Dermis blood vessel endothelial cell (primary cell): ENCODE measurements at places on chromosomes 16 and 17. TPM values are rescaled to one million over a fixed set of nuclear protein-coding genes. Genes with fewer than 3 reads are reported as not detected.

Gene NME3
- 46.6 and 87.3 TPM in 2 replicates for total RNA-seq

Gene DOK4
- total RNA-seq: 21.4 and 21.6 TPM in 2 replicates

Gene CMIP
- total RNA-seq: 39.0 and 64.7 TPM in 2 replicates

Gene UBE2Z
- 71.0 and 75.1 TPM in 2 replicates for total RNA-seq

Gene ATP6V0C
- total RNA-seq: 8.2 and 14.9 TPM in 2 replicates

Gene TPSB2
- not detected in 2 replicates for total RNA-seq

Gene ACSM2A
- under 0.01 TPM in 1 of 2 replicates, not detected in the other for total RNA-seq

Gene KRTAP2-2
- not detected in 2 replicates for total RNA-seq

Gene PRR29
- total RNA-seq: 0.42 and 0.85 TPM in 2 replicates

Gene PYY
- total RNA-seq: not detected in 2 replicates

Gene TMEM204
- total RNA-seq: 97.4 and 107 TPM in 2 replicates

Gene KATNB1
- 26.2 and 48.3 TPM in 2 replicates for total RNA-seq

GRCh38 chr17:50882851-50883250 is 16.7 kb upstream of the TOB1 start:
- no peak for DNase-seq

DNA sequence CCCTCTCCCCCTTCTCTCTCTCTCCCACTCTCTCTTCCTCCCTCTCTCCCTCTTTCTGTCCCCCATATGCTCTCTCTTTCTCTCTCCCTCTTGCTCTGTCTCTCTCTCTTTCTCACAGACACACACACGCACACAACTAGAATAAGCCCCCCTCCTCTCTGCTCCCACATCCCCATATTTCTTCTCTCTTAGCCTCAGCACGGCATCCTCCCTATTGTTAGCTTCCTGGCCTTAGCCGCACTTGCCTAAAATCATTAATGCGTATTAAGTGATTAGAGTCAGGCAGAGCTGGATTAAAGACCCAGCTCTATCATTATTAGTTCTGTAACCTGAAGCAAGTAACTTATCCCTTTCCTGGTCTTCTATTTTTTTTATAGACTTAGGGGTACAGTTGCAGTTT is 319.0 kb upstream of the C16orf82 start:
- DNase-seq: no peak

GRCh38 chr17:2936771-2937321 is 126.6 kb downstream of the OR1D5 start:
- no peak for DNase-seq

DNA sequence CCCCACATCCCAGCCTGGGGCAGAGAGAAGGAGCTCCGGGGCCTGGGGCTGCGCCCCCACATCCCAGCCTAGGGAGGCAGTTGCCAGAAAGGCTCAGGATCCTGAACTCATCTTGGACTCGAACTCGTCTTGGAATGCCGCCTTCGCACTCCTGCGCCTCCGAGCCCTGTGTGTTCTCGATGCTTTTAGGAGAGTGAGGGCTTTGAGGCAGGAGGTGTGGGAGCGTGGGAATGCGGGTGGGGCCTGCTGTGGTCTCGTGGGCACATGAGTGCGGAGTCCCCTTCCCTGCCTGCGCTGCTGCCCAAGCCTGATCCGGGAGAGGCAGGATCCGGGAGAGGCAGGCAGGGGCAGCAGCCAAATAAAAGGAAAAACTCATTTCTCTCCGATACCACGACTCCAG is 1.2 kb downstream of the BHLHA9 start:
- DNase-seq: no peak

DNA sequence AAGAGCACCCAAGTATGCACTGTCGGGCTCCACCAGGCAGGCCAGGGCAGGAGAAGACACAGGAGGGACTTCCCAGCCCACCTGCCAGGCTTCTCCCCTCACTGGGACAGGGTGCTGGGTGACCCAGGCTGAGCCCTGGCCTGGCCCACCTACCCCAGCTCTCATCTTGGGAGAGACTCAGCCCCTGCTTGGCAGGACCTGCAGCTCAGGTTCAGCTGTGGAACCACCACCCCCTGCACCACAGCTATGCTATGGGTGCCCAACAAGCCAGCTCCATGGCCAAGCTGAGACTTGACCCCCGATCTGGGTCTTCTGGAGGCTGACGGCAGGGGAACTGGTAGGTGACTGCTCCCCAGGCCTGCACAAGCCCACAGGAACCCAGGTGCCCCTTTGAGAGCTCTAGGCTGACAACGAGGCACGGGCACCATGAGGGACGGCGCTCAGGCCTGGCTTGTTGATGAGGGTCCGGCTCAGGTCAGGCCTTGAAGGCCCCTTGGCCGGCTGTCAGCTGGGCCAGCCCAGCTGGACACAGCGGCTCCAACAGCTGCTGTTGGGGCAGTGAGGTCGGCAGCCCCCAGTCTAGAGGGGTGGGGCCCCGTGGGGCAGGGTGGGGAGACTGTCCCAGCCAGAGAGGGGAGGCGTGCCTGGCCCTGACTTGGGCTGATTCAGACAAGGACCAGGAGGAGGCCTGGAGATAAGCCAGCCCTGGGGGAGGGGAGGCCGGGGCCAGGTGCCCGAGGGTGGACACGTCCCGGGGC is 4.6 kb downstream of the RPUSD1 start:
- no peak for DNase-seq

GRCh38 chr16:22638393-22639206 is 127.9 kb downstream of the NPIPB5 start:
- no peak for DNase-seq

- peak; percentile 4 for DNase-seq
Observed at GRCh38 chr16:68644715-68645493, at the start of gene CDH3. Gene CDH3, plus strand, starts transcription at chr16:68645310. Its CDS starts 70 bp downstream, at chr16:68645380.

DNA sequence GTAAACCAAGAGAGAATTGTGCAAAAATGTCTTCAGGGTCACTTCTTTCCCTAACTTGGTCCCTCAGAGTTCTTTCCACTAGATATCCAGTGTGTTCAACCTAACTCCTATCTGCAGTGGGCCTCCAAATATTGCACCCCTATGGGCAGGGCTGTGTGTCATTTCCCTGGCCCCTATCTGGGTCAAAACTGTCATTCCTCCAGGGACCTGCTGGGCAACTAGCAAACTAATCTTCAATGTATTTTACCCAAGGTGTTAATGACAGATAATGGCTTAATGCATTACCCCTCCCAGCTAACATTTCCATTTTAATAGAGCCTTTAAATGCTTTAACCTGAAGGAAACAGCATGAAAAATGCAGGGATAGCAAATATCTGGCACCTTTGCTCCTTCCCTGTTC is 25.8 kb upstream of the SKAP1 start:
- DNase-seq: no peak

- no peak for DNase-seq
Observed at GRCh38 chr16:73912281-73912680, 384.3 kb upstream of the PSMD7 start.

- no peak for DNase-seq
Observed at GRCh38 chr16:19771796-19772195, 53.7 kb downstream of the IQCK start.

GRCh38 chr16:58716468-58716867 is 17.6 kb downstream of the GOT2 start:
- no peak for DNase-seq

DNA sequence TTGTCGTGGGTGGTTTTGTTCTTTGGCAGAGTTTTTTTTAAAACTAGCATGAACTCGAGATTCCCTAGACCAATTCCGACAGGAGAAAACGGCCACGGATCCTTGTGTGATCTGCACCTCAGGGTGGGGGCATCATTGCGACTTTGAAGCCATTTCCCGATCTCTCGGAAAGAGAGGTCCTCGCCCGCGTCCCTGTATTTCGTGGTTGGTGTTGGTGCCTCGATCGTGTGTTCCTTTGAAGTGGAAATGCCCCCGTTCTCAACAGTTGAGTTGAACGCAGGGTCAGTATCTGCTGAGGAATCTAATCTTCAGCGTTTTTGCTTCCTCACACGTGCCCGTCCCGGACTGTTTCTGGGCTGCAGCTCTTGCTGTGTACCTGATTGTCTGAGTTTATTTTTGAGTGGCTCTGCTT is 1.1 kb downstream of the CRAMP1 start:
- DNase-seq: peak; percentile 32

- no peak for DNase-seq
Observed at GRCh38 chr17:15377616-15378015, 36.2 kb upstream of the TEKT3 start.

DNA sequence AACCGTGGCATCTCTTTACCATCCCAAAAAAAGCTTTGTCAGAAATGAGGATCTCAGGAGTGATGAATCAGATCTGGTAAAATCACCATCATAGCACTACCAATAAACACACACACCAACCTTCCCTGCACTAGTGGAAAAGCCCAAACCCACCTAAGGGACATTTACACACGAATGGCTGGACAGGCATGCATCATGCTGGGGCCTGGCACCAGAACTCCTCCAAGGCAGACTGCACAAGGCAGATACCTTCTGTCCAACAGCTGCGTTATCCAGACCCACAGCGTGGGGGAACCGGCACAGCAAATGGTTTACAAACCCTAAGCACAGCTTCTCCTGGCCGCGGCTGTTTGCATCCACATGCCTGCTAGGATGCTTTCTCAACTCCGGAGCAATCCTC is 2.8 kb downstream of the ASIC2 start:
- no peak for DNase-seq

DNA sequence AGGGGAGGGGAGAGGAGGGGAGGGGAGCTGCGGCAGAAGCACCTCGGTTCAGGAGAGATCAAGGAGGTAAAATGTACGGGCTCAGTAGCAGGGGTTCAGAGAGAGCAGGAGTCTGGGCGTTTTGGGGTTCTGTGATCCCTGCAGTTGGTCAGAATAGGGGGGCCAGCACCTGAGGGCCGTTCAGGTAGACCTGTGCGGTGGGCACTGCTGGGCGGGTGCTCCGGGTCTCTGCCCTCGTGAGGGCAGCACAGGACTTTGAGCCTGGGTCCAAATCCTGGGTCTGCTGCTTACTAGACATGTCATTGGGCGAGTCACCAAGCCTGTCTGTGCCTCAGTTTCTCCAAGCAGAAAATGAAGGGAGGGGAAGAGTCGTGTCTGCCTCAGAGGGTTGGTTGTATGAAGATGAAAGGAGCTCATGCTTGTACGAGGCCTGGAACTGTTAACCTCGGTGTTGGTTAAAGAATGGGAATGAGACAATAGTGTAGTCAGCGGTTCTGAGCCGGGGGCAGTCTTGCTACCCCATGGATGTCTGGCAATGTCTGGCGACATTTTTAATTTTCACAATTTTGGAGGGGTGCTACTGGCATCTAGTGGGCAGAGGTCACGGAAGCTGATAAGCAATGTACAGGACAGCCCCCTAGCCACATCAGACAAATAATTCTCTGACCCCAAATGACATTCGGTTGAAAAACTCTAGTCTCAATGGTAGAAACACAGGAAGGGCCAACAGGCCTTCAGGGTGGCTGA is 35.4 kb downstream of the OR1D5 start:
- DNase-seq: no peak
